ENCODE measurements at places on chromosomes 16 and 17. TPM values are rescaled to one million over a fixed set of nuclear protein-coding genes. Genes with fewer than 3 reads are reported as not detected.

DNA sequence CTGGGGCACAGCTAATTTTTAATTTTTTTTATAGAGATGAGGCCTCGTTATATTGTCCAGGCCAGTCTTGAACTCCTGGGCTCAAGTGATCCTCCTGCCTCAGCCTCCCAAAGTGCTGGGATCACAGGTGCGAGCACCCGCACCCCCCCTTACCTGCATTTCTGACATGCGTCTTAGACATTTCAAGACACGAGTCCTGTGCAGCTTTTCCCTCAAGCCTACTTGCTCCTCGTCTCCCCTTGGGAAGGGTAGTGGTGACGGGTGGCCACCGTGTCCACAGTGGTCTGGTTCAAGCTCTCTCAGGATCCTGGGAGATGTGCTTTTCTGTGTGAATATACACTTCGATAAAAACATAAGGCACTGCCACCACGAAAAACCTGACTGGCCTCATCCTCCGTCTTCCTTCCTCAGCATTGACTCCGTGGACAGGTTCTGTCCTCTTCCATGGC is 9.6 kb downstream of the CANT1 start:
- no peaks in the 10 kb centered on the region for H3K4me1 ChIP-seq
- no peak overlapping the region for H3K27ac ChIP-seq
- no peak for DNase-seq
- H3K4me3 ChIP-seq = no peak overlapping the region

- H3K27ac ChIP-seq = peak overlapping the region; percentile 74
- H3K36me3 ChIP-seq = no peaks in the 10 kb centered on the region
- H3K4me3 ChIP-seq = peak overlapping the region; percentile 64
- DNase-seq = no peak
These were observed 3.8 kb upstream of the ZNF764 start for GRCh38 chr16:30562021-30562420.

DNA sequence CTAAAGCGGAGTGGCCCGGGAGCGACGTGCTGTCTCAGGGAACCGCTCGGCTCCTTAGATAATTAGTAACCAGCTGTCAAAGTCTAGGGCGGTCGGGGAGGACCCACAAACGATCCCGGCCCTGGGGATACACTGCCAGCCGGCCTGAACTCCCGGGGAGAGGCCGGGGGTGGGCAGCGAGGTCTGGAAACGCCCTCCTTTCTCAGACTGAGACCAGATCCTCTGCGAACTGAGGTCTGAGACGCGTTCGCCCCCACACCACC is 1.3 kb downstream of the HNF1B start:
- H3K27me3 ChIP-seq = peaks cover 82% of the 10 kb centered on the region
- H3K4me3 ChIP-seq = no peak overlapping the region
- peaks cover 37% of the 10 kb centered on the region for H3K4me1 ChIP-seq
- H3K36me3 ChIP-seq = no peaks in the 10 kb centered on the region
- no peak overlapping the region for H3K27ac ChIP-seq

- H3K27me3 ChIP-seq = no peaks in the 10 kb centered on the region
- H3K36me3 ChIP-seq = no peaks in the 10 kb centered on the region
These were observed 11.6 kb downstream of the CUEDC1 start for GRCh38 chr17:57943645-57944044.

Gene TBC1D26
- total RNA-seq = not detected

GRCh38 chr17:74919440-74920305 is 3.4 kb downstream of the USH1G start:
- H3K4me3 ChIP-seq = no peak overlapping the region
- peaks cover 13% of the 10 kb centered on the region for H3K4me1 ChIP-seq
- no peak for DNase-seq
- H3K27ac ChIP-seq = no peak overlapping the region
- no peaks in the 10 kb centered on the region for H3K36me3 ChIP-seq

DNA sequence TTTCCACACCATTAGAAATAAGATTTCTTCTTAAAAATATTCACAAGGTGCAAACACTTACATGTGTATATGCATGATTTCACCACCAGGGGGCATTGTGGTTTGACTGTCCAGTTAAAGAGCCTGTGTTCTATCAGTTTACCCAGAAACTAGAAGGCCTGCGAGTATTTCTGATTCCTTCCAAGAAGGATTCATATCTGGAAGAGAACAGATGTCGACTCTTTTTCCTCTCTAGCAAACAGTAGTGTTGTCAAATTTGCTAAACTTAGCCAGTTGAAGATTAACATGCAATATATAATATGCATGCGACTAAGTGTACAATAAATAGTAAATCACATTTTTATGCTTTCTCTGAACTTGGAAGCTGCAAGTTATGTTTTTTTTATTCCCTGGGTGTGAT is 404.1 kb downstream of the WWOX start:
- peaks cover 16% of the 10 kb centered on the region for H3K4me1 ChIP-seq
- no peak overlapping the region for H3K4me3 ChIP-seq
- no peaks in the 10 kb centered on the region for H3K27me3 ChIP-seq
- H3K27ac ChIP-seq = no peak overlapping the region

Gene SLFN5
- total RNA-seq = 13.1 TPM

GRCh38 chr16:18829251-18829650 is 27.9 kb upstream of the ARL6IP1 start:
- no peak for DNase-seq
- peaks cover 29% of the 10 kb centered on the region for H3K36me3 ChIP-seq
- no peaks in the 10 kb centered on the region for H3K27me3 ChIP-seq
- H3K27ac ChIP-seq = no peak overlapping the region
- no peak overlapping the region for H3K4me3 ChIP-seq

Gene KRTAP4-4
- total RNA-seq = not detected

DNA sequence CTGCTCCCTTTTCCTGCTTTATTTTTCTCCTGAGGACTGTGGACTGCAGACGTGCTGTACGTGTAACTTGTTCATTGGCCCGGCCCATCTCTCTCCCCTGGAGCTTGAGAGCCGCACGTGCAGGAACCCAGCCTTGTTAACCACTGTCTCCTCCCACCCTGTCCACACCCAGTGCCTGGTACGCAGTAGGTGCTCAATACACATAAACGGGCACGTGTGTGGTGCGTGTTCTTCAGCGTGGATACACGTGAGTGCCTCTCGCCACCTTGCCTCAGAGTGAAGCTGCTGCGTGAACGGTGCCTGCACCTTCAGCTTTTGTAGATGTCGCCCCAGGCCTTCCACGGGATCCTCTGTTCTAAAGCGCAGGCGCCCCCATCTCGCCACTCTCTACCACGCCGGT is 96.3 kb upstream of the CHMP6 start:
- no peak overlapping the region for H3K27ac ChIP-seq
- no peaks in the 10 kb centered on the region for H3K27me3 ChIP-seq
- no peaks in the 10 kb centered on the region for H3K36me3 ChIP-seq
- no peak for DNase-seq
- peaks cover 15% of the 10 kb centered on the region for H3K4me1 ChIP-seq

DNA sequence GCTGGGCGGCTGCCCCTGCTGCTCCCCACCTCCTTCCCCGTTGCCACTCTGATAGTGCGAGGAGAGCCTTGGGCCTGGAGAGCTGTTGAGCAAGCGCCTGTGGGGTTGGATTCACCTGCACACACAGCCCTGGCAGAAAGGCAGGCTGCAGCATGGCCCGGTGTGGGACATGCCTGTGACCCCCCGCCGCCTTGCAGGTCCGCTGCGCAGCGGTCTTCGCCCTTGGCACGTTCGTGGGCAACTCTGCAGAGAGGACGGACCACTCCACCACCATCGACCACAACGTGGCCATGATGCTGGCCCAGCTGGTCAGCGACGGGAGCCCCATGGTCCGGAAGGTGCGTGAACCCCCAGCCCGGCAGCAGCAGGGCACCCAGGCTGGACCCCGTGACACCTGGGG is 106.8 kb upstream of the CHMP6 start:
- peak; percentile 61 for DNase-seq
- no peaks in the 10 kb centered on the region for H3K27me3 ChIP-seq
- H3K4me1 ChIP-seq = peaks cover 4% of the 10 kb centered on the region
- peaks cover 20% of the 10 kb centered on the region for H3K36me3 ChIP-seq
- no peak overlapping the region for H3K4me3 ChIP-seq
- no peak overlapping the region for H3K27ac ChIP-seq

Gene EPX
- total RNA-seq = not detected

GRCh38 chr16:27441998-27442397 is 40.0 kb downstream of the IL21R start:
- no peak overlapping the region for H3K4me3 ChIP-seq
- no peaks in the 10 kb centered on the region for H3K36me3 ChIP-seq
- H3K27ac ChIP-seq = no peak overlapping the region
- no peak for DNase-seq
- no peaks in the 10 kb centered on the region for H3K27me3 ChIP-seq

GRCh38 chr17:2412561-2413021 is 11.7 kb upstream of the MNT start:
- H3K27ac ChIP-seq = peak overlapping the region; percentile 46
- H3K4me3 ChIP-seq = no peak overlapping the region
- H3K36me3 ChIP-seq = no peaks in the 10 kb centered on the region
- DNase-seq = no peak
- H3K4me1 ChIP-seq = peaks cover 9% of the 10 kb centered on the region

Gene LHX1
- total RNA-seq = not detected

DNA sequence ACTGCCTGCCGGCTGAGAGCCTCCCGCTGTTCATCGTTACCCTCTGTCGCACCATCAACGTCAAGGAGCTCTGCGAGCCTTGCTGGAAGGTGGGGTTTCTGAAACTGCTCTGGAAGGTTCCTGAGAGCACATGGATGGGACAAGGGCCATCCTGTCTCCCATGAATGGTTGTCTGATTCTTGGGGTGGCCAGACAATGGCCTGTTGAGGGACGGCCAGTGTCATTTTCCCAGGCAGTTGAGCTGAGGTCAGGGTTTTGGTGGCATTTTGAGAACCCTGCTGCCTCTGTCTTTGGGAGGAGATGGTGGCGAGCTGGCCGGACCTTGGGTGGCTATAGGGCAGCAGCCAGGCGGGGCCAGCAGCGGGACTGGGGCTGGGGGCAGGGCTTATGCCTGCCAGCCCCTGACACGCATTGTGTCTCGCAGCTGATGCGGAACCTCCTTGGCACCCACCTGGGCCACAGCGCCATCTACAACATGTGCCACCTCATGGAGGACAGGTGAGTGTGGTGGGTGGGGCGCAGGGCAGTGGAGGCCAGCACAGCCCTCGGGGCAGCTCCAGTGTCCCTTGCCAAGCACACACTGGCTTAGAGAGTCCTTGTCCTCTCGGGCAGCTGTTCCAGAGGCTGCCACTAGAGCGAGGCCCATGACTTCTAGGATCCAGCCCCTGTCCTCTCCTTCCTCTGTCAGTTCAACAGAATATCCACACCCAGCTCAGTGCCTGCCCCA is 9.1 kb downstream of the TSC2 start:
- no peak overlapping the region for H3K4me3 ChIP-seq
- H3K27me3 ChIP-seq = no peaks in the 10 kb centered on the region
- no peaks in the 10 kb centered on the region for H3K4me1 ChIP-seq
- no peak overlapping the region for H3K27ac ChIP-seq
- H3K36me3 ChIP-seq = peaks cover 82% of the 10 kb centered on the region
